ENCODE measurements at places on chromosomes 5 and 9.

- no peaks in the 10 kb centered on the region for H3K36me3 ChIP-seq
- no peaks in the 10 kb centered on the region for H3K27me3 ChIP-seq
- no peak overlapping the region for H3K27ac ChIP-seq
Measured at GRCh38 chr5:67957374-67957773, 258.2 kb upstream of the PIK3R1 start.

GRCh38 chr5:3740546-3741373 is 145.1 kb downstream of the IRX1 start:
- no peaks in the 10 kb centered on the region for H3K4me1 ChIP-seq
- no peak for DNase-seq
- H3K27ac ChIP-seq: no peak overlapping the region
- H3K36me3 ChIP-seq: no peaks in the 10 kb centered on the region
- no peak overlapping the region for H3K4me3 ChIP-seq

DNA sequence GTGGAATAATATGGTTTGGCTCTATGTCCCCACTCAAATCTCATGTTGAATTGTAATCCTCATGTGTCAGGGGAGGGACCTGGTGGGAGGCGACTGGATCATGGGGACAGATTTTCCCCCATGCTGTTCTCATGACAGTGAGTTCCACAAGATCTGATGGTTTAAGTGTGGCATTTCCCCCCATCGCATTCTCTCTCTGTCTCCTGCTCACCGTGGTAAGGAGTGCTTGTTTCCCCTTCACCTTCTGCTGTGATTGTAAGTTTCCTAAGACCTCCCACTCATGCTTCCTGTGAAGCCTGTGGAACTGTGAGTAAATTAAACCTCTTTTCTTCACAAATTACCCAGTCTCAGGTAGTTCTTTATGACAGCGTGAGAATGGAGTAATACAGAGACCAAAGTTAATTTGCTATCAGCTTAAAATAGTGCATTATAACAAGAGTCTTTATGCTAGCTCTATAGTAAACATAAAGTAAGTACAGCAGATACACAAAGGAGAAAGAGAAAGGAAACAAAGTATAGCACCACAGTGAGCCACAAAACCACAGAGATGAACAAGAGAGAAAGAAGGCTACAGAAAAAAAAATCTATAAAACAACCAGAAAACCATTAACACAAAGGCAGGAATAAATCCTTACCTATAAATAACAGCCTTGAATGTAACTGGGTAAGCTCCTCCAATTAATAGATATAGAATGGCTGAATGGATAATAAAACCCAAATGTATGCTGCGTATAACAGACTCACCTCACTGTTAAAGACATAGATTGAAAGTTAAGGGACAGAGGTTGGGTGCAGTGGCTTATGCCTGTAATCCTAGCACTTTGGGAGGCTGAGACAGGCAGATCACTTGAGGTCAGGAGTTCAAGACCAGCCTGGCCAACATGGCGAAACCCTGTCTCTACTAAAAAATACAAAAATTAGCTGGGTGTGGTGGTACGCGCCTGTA is 39.7 kb downstream of the RAPGEF6 start:
- peak overlapping the region; percentile 61 for H3K27ac ChIP-seq
- no peaks in the 10 kb centered on the region for H3K27me3 ChIP-seq

DNA sequence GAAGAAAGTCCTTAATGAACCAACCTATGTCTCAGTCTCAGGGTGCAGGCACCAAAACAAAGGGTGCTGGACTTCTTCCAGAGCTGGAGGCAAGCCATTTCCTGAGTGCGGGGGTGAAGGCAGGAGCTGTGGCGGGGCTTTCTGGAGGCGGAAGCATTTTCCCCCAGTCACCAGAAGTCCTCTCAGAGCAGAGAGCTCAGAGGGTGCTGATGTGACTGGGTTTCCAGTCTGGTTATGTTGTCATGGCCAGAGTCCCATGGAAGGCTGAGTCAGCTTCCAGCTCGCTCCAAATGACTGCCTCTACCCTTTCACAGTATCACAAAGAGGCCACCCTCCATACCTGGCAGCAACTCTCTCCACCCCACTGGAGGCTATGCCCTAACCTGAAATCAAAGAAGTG is 86.0 kb downstream of the TRPC7 start:
- no peak overlapping the region for H3K27ac ChIP-seq
- no peaks in the 10 kb centered on the region for H3K4me1 ChIP-seq
- H3K4me3 ChIP-seq: no peak overlapping the region
- no peaks in the 10 kb centered on the region for H3K27me3 ChIP-seq

- DNase-seq: no peak
- H3K36me3 ChIP-seq: no peaks in the 10 kb centered on the region
- H3K27ac ChIP-seq: no peak overlapping the region
Measured at GRCh38 chr9:29068461-29068860, 1495.2 kb upstream of the C9orf72 start.

- peaks cover 3% of the 10 kb centered on the region for H3K4me1 ChIP-seq
- H3K27me3 ChIP-seq: no peaks in the 10 kb centered on the region
- no peaks in the 10 kb centered on the region for H3K36me3 ChIP-seq
- DNase-seq: no peak
Measured at GRCh38 chr9:21608200-21608599, 126.1 kb upstream of the IFNE start.

- no peak overlapping the region for H3K27ac ChIP-seq
- no peak overlapping the region for H3K4me3 ChIP-seq
- no peaks in the 10 kb centered on the region for H3K4me1 ChIP-seq
- no peak for DNase-seq
- H3K36me3 ChIP-seq: no peaks in the 10 kb centered on the region
Measured at GRCh38 chr5:118233606-118234005, 754.7 kb downstream of the DTWD2 start.

- DNase-seq: peak; percentile 61
- peaks cover 3% of the 10 kb centered on the region for H3K4me1 ChIP-seq
- no peak overlapping the region for H3K4me3 ChIP-seq
- H3K36me3 ChIP-seq: no peaks in the 10 kb centered on the region
- no peak overlapping the region for H3K27ac ChIP-seq
Measured at GRCh38 chr9:112531666-112532282, 45.1 kb downstream of the KIAA1958 start.

DNA sequence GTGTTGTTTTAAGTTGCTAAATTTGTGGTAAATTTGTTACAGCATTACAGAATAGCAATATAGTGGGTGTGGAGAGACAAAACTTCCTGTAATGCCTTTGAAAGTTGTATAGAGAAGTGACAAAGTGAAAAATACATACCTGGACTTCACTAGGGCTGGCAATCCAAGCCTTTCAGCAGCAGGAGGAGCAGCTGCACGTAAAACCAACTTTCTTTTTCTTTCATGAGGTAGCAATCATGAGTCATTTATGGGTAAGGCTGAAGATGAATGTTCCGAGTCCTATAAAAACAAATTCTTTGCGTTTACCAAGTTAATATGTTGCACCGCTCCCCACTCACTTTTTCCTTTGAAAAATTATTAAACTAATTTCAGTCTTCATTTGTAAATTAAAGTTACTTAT is 1138.2 kb downstream of the TAF11L14 start:
- no peak overlapping the region for H3K4me3 ChIP-seq

DNA sequence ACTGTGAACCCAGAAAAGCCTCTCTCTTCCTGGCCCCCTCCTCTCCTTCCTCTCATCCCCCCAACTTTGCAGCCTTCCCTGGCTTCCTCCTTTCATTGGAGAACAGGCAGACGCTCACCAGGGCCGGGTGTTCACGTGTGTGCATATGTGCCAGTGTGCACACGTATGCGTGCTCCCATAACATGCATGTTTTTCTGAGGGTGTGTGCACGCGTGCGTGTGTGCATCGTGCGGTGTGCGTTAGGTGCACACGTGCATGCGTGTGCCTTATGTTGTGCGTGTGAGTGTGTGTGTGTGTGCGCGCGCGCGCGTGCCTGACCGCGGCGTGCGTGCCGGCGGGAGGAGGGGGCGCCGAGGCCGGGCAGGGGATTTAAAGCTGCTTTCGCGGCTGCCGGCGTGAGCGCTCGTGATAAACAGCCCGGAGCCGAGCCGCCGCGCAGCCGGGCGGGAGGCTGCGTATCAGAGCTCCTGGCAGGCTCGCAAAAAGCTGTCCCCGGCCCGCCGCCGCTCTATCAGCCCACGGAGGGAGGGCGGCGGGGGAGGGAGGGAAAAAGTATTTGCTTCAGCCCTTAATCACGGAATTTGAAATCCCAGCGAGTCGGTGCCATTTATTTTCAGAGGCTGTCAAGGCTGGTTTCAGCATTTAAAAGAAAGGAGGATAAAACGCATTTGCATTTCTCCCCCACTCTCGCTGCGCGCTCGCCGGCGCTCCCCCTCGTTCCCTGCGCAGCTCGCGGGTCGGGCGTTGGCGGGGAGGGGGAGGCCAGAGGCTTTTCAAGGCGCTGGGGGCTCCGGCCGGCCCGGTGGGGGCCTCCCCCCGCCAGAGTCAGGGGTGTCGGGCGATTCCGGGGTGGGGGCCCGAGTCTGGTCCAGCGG is 183.9 kb downstream of the C9orf50 start:
- H3K27me3 ChIP-seq: peaks cover 4% of the 10 kb centered on the region
- H3K36me3 ChIP-seq: no peaks in the 10 kb centered on the region
- DNase-seq: no peak
- peak overlapping the region; percentile 19 for H3K4me3 ChIP-seq
- H3K4me1 ChIP-seq: peaks cover 3% of the 10 kb centered on the region

GRCh38 chr5:172005708-172006320 is 624 bp downstream of the FBXW11 start:
- peak overlapping the region; percentile 95 for H3K27ac ChIP-seq
- H3K27me3 ChIP-seq: no peaks in the 10 kb centered on the region
- DNase-seq: peak; percentile 38
- peaks cover 11% of the 10 kb centered on the region for H3K4me1 ChIP-seq
- H3K4me3 ChIP-seq: peak overlapping the region; percentile 76
- H3K36me3 ChIP-seq: no peaks in the 10 kb centered on the region

DNA sequence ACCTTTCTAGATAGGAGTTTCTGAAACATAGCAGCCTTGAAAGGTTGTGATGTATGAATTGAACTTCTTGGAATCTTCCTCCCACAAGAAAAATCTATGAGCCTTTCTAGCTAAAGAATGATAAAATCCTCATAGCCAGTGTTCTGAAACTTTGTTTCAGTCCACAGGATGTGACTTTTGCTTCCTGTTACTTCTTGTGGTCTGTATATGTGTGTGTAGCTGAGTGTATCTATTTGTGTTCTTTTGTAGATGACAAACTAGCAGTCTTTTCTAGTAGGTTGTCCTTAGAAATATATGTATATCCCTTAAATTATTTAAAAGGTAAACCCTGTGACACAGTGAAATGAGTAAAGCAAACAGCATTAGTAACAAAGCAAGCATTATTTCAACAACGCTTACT is 188.8 kb downstream of the MRPS30 start:
- no peak overlapping the region for H3K4me3 ChIP-seq
- no peak for DNase-seq
- H3K36me3 ChIP-seq: no peaks in the 10 kb centered on the region

DNA sequence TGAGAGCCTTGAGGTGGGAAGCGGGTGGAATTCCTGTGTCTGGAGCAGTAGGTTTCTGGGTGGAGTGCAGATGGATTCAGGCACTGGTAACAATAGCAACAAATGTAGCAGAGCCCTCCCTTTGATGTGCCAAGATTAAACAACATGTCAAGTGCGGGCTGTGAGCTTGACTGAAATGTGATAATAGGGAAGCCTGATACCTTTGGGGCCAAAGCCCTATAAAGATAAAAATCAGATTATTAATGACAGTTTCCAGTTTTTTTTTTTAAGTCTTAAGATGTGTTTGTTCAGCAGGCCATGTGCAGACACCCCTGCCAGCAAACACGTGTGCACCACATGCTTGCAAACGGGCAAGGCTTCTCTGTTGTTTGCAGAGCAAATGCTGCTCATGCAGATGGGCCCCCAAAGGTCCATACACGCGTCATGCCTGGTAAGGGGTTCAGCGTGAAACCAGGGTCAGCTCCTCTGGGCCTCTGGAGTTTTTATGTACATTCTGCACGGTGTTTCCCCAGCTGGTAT is 193.2 kb downstream of the GADD45G start:
- H3K4me3 ChIP-seq: no peak overlapping the region
- no peaks in the 10 kb centered on the region for H3K36me3 ChIP-seq
- no peaks in the 10 kb centered on the region for H3K4me1 ChIP-seq
- H3K27ac ChIP-seq: no peak overlapping the region
- no peaks in the 10 kb centered on the region for H3K27me3 ChIP-seq

DNA sequence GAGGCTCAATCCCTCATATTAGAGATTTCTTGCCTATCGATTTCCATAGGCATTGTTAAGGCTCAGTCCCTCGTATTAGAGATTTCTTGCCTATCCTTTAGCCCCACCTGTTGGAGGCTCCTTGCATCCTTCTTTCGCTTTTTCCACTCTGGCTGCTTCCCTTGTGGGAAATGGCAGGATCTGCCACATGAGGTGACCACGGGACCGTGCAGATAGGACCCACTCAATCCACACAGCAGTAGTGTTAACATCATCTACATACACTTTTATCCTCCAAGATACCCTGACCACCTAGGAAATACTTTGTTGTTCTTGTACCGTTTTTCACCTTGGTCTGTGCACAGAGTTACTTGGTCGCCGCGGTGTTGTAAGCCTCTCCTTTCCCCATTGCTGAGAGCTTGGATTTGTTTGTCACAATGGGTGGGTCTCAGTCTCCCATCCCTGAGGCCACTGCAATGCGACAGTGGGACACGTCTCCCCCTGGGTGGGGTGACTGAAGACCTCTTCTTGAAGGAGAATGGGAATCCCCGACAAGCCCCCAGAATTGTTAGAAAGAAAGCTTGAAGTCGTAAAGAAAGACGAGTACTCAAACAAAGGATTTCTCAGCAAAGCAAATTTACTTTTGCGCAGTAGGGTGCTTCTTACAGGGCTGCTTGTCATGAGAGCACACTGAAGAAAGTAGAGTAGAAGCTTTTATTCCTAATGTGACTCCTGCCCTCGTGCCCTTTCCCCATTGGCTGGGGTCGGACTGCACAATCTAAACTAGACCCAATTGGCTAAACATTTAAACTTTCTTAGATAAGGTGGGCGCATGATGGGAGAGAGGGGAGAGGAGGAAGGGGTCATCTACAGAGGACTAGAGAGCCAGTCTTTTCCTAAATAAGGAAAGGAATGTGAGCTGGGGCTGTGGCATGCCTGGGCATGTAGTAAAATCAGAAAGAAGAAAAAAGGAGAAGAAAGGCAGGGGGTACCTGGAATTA is 19.8 kb downstream of the IFT74 start:
- H3K4me3 ChIP-seq: no peak overlapping the region
- H3K36me3 ChIP-seq: no peaks in the 10 kb centered on the region
- no peaks in the 10 kb centered on the region for H3K27me3 ChIP-seq
- DNase-seq: peak; percentile 46
- H3K27ac ChIP-seq: no peak overlapping the region

GRCh38 chr9:69034071-69034470 is 1.5 kb upstream of the FXN start:
- H3K4me1 ChIP-seq: no peaks in the 10 kb centered on the region
- peaks cover 2% of the 10 kb centered on the region for H3K36me3 ChIP-seq
- no peaks in the 10 kb centered on the region for H3K27me3 ChIP-seq
- no peak overlapping the region for H3K4me3 ChIP-seq
- no peak overlapping the region for H3K27ac ChIP-seq

DNA sequence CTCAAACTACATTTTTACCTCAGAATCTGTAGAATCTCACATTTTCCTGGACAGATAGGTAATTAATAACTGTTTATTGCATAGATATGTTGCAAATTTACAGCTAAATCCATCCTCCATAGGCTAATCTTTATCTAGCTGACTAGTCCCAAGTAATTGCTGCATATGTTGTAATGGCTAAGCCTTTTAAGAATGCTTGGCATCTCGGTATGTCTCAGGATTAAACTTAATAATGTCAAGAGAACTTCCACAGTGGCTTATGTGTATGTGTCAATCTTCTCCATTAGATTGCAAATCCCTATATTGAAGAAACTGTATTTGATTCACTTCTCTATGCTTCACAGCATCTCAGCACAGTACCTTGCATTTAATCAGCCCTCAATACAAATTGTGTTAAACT is 131.9 kb downstream of the PRDM9 start:
- no peak overlapping the region for H3K27ac ChIP-seq
- no peak for DNase-seq
- H3K4me3 ChIP-seq: no peak overlapping the region
- H3K27me3 ChIP-seq: no peaks in the 10 kb centered on the region
- no peaks in the 10 kb centered on the region for H3K4me1 ChIP-seq

Measured in small intestine (tissue), 16 donors.